ENCODE measurements at places on chromosomes 13 and 19.
A peak's percentile ranks its signal among the peaks of the same experiment; 100 is the strongest.

GRCh38 chr19:342801-343421 lies 1.7 kb downstream of the MIER2 start:
- H3K4me1 ChIP-seq: peaks cover 42% of the 10 kb centered on the region
- H3K27me3 ChIP-seq: peaks cover 9% of the 10 kb centered on the region
- peak overlapping the region; percentile 85 for H3K4me3 ChIP-seq
- no peak for DNase-seq

- peaks cover 26% of the 10 kb centered on the region for H3K27me3 ChIP-seq
- no peaks in the 10 kb centered on the region for H3K4me1 ChIP-seq
- H3K27ac ChIP-seq: no peak overlapping the region
- H3K4me3 ChIP-seq: no peak overlapping the region
- H3K36me3 ChIP-seq: no peaks in the 10 kb centered on the region
Observed at GRCh38 chr13:28796938-28797257, 23.2 kb upstream of the MTUS2 start.

- H3K4me1 ChIP-seq: no peaks in the 10 kb centered on the region
- H3K27me3 ChIP-seq: peaks cover 13% of the 10 kb centered on the region
- H3K4me3 ChIP-seq: no peak overlapping the region
- H3K27ac ChIP-seq: no peak overlapping the region
Observed at GRCh38 chr13:110270507-110270906, 36.5 kb downstream of the COL4A1 start.

DNA sequence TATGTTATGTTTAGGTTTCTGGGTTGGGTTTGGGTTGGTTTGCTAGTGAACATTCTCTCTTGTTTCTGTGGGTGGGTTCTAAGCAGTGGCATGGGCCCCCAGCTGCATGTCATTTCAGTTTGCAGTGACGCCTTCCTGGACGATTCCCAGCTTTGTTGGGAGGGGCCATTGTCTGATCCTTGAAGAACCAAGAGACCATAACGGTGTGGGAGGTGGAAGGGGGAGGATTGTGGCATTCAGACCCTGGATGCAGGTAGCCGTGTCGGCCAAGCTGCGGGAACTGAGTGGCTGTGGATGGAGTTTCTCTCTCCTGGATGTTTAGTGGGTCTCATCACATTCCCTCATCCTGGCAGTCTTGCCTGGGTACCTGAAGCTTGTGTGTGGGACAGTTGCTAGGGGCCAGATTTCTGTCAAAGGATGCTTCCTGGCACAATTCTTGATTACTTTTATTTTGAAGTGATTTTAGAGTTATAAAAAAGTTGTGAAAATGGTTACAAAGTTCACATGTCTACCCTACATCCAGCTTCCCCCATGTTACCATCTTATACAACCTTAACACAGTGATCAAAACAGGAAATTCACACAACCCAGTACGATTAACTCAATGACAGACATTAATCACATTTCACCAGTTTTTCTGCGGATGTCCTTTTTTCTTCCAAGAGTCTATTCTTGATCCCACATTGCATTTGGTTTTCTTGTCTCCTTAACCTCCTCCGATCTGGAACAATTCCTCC lies 123.8 kb downstream of the SIPA1L3 start:
- peak overlapping the region; percentile 6 for H3K27ac ChIP-seq
- no peaks in the 10 kb centered on the region for H3K27me3 ChIP-seq
- peaks cover 4% of the 10 kb centered on the region for H3K36me3 ChIP-seq
- no peak overlapping the region for H3K4me3 ChIP-seq

- H3K27ac ChIP-seq: no peak overlapping the region
- H3K4me1 ChIP-seq: peaks cover 6% of the 10 kb centered on the region
- no peaks in the 10 kb centered on the region for H3K36me3 ChIP-seq
- no peak overlapping the region for H3K4me3 ChIP-seq
Observed at GRCh38 chr19:54475706-54476105, 2.6 kb upstream of the CDC42EP5 start.

DNA sequence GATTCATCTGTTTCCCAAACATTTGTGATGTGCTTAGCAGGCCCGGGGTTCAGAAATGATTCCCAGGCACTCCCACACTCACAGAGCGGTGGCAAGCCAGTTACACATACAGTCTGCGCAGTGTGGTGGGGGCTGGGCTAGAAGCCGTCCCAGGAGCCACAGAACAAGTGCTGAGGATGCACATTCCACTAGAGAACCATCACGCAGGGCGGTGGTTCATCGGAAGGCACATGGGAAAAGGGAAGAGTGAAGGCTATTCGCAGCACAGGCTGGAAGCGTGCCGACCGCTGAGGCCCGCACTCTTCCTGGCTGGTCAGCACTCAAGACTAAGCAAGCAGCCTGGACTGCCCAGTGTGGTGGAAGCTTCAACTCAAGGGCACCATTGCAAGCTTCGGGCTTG lies 126.3 kb upstream of the SLC7A1 start:
- no peak overlapping the region for H3K4me3 ChIP-seq
- H3K27me3 ChIP-seq: peaks cover 4% of the 10 kb centered on the region
- peaks cover 2% of the 10 kb centered on the region for H3K4me1 ChIP-seq
- no peak overlapping the region for H3K27ac ChIP-seq

- peaks cover 4% of the 10 kb centered on the region for H3K36me3 ChIP-seq
- no peaks in the 10 kb centered on the region for H3K27me3 ChIP-seq
- peaks cover 35% of the 10 kb centered on the region for H3K4me1 ChIP-seq
- H3K4me3 ChIP-seq: peak overlapping the region; percentile 13
- peak; percentile 22 for DNase-seq
- peak overlapping the region; percentile 41 for H3K27ac ChIP-seq
Observed at GRCh38 chr13:100434010-100434763, 154.4 kb downstream of the GGACT start.

- no peak for DNase-seq
- no peak overlapping the region for H3K27ac ChIP-seq
- no peaks in the 10 kb centered on the region for H3K36me3 ChIP-seq
- no peak overlapping the region for H3K4me3 ChIP-seq
- no peaks in the 10 kb centered on the region for H3K27me3 ChIP-seq
Observed at GRCh38 chr13:113652404-113653263, 5.4 kb downstream of the ATP4B start.

DNA sequence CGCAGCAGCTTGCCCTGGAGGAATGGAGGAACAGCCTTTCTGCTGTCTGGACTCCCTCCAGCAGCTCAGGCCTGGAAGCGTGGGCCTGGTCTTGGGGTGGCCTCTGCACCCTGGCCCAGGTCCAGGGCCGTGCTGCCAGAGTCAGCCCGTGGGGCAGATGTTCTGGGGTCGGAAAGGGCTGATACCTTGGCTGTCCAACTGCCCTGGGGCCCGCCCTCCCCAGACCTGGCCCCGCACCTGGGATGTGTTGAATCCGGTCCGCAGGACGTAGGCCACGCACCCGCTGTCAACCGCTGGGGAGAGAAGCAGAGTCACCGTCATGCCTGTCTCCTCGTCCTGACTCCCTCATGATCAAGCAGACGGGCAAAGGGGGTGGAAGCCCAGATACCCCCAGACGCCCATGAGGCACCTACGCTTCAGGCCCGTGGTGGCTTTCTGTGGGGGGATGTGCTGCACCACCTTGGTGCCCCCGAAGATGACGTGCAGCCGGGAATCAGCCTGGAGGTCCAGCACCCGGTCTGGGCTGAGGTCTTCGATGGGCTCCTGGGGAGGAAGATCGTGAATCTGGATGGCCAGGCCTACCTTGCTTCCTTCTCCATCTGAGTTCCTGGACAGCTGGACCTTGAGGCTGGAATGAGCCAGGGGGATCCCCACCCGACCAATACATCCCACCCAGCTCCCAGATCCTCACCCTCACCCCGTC lies 7.7 kb downstream of the ATP13A1 start:
- peaks cover 49% of the 10 kb centered on the region for H3K36me3 ChIP-seq
- DNase-seq: no peak
- no peak overlapping the region for H3K27ac ChIP-seq

DNA sequence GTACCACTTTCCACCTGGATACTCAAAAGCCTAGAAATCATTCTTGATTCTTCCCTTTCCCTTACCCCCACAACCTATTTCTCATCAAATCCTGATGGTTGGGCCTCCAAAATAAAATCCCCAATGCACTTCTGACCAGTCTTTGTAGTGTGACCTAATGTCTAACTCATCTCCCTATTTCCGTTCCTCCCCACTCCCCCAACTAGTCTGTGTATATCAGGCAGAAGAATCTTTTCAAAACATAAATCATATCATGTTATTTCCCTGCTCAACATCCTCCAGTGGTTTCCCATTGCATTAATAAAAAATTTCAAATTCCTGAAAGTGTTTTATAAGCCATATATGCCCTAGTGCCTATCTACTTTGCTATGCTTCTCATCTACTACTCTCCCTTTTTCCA lies 17.7 kb downstream of the CCDC122 start:
- no peak overlapping the region for H3K27ac ChIP-seq
- DNase-seq: no peak
- no peaks in the 10 kb centered on the region for H3K4me1 ChIP-seq
- H3K27me3 ChIP-seq: peaks cover 7% of the 10 kb centered on the region
- no peaks in the 10 kb centered on the region for H3K36me3 ChIP-seq

DNA sequence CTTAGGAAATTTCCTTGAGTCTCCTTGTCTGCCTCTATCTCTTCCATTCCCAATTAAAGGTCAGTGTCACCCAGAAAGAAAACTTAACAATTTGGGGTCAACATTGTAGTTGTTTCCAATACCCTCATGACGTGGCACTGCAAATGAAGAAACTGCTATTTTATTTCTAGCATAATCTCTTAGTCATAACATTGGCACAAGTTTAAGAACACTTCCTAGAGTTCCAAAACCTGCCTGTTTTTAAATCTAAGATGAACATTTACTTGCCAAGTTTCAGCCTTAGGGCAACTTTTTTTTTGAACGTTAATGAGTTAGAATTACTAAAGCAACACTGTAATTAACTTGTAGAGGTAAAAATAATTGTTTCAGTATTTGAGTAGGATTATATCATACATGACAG lies 108.0 kb downstream of the LMO7 start:
- no peaks in the 10 kb centered on the region for H3K27me3 ChIP-seq
- H3K27ac ChIP-seq: no peak overlapping the region
- DNase-seq: no peak
- no peak overlapping the region for H3K4me3 ChIP-seq
- peaks cover 6% of the 10 kb centered on the region for H3K36me3 ChIP-seq
- peaks cover 3% of the 10 kb centered on the region for H3K4me1 ChIP-seq

GRCh38 chr13:42970824-42971690 lies 21.0 kb downstream of the EPSTI1 start:
- H3K27me3 ChIP-seq: no peaks in the 10 kb centered on the region
- peak; percentile 36 for DNase-seq
- no peak overlapping the region for H3K4me3 ChIP-seq
- H3K27ac ChIP-seq: peak overlapping the region; percentile 5
- peaks cover 13% of the 10 kb centered on the region for H3K4me1 ChIP-seq

- no peak overlapping the region for H3K27ac ChIP-seq
- H3K36me3 ChIP-seq: peaks cover 33% of the 10 kb centered on the region
- no peak overlapping the region for H3K4me3 ChIP-seq
- H3K27me3 ChIP-seq: no peaks in the 10 kb centered on the region
- no peak for DNase-seq
- peaks cover 50% of the 10 kb centered on the region for H3K4me1 ChIP-seq
Observed at GRCh38 chr13:99230991-99231390, 27.2 kb downstream of the GPR18 start.

DNA sequence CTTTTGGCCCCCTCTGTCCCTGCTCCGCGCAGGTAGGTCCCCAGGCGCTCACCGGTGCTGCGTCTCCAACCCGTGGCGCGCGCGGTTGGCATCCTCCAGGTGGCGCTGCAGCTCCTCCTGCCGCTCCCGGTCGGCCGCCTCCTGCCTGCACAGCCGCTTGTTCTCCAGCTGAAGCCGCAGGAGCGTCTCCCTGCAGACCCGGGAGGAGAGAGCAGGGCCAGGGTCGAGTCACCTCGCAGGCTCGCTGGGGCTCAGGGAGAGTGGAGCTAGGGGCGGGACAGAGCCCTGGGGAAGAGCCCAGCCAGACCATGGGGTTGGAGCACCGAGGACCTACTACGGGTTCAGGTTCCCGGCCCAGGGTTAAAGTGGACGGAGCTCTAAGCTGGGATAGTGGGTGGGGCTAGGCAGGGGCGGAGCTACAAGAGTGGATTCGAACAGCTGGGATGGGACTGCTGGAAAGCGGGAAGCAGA lies 9.3 kb downstream of the HOOK2 start:
- peaks cover 7% of the 10 kb centered on the region for H3K4me1 ChIP-seq
- peak overlapping the region; percentile 36 for H3K27ac ChIP-seq
- no peaks in the 10 kb centered on the region for H3K27me3 ChIP-seq
- peak overlapping the region; percentile 52 for H3K4me3 ChIP-seq
- no peaks in the 10 kb centered on the region for H3K36me3 ChIP-seq

GRCh38 chr19:10277795-10278589 lies 7.1 kb downstream of the ICAM1 start:
- H3K36me3 ChIP-seq: peaks cover 31% of the 10 kb centered on the region
- H3K4me1 ChIP-seq: peaks cover 16% of the 10 kb centered on the region
- no peak for DNase-seq
- no peaks in the 10 kb centered on the region for H3K27me3 ChIP-seq
- H3K4me3 ChIP-seq: no peak overlapping the region
- no peak overlapping the region for H3K27ac ChIP-seq

DNA sequence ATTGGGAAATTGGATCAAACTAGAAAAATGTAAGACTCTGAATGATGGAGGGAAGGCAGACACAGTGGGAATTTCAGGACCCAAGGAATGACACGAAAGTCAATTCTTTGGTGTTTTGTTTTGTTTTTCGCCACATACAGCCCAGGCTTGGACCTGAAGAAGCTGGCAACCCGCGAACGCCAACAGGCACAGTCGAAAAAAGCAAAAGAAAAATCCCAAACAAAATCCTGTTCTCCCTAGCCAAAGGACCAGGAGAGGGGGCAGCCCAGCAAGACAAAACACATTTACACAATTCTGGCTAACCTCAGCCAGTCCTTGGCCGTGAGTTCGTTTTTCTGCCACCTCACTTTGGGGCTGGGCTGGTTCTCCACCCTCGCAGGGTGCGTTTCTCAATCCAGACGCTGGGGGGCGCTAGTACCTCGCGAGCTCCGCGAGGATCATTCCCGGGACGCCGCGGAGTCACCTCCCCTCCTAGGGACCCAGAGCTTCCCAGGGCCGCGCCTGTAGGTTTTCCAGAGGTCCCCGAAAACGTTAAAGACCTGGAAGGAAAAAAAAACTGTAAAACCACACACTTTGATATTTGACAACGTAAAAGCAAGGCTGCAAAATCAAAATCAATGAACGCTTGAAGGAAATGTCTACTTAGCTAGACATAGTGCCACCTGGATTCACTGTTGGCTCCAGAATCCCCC lies 34.9 kb upstream of the TPM4 start:
- H3K36me3 ChIP-seq: no peaks in the 10 kb centered on the region
- DNase-seq: peak; percentile 68
- peaks cover 7% of the 10 kb centered on the region for H3K4me1 ChIP-seq
- no peak overlapping the region for H3K27ac ChIP-seq

DNA sequence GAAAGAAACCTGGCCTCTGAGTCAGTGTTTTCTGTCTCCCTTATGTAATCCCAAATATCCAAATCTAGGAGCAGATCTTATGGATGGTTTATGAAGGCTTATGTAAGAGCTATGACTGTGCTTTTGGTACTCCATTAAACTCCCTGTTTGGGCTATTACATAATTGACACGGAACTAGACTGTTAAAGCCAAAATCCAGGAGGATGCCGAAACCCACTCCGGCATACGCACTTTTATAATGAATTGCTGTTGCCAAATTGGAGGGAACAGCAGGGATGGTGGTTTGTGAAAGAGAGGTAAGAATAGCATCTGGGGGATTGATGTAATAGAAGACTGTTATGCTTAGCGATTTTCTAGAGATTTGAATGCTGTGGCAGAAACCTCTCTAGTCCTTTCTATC lies 2.0 kb downstream of the MTUS2 start:
- H3K36me3 ChIP-seq: no peaks in the 10 kb centered on the region
- H3K4me3 ChIP-seq: no peak overlapping the region
- H3K4me1 ChIP-seq: no peaks in the 10 kb centered on the region

- peaks cover 21% of the 10 kb centered on the region for H3K4me1 ChIP-seq
- H3K27me3 ChIP-seq: peaks cover 51% of the 10 kb centered on the region
- no peaks in the 10 kb centered on the region for H3K36me3 ChIP-seq
- no peak overlapping the region for H3K4me3 ChIP-seq
Observed at GRCh38 chr13:77693449-77693940, 4.0 kb upstream of the SLAIN1 start.

- no peak for DNase-seq
- H3K4me1 ChIP-seq: peaks cover 36% of the 10 kb centered on the region
- H3K4me3 ChIP-seq: peak overlapping the region; percentile 53
- H3K27ac ChIP-seq: no peak overlapping the region
- peaks cover 6% of the 10 kb centered on the region for H3K36me3 ChIP-seq
Observed at GRCh38 chr19:6531163-6531955, 533 bp downstream of the TNFSF9 start.
